Osteoblast (primary cell): ENCODE measurements at places on chromosomes 4 and X. TPM values are rescaled to one million over a fixed set of nuclear protein-coding genes. Genes with fewer than 3 reads are reported as not detected.
A peak's percentile ranks its signal among the peaks of the same experiment; 100 is the strongest.

The UGT2A1 gene
- total RNA-seq: not detected in 2 replicates

DNA sequence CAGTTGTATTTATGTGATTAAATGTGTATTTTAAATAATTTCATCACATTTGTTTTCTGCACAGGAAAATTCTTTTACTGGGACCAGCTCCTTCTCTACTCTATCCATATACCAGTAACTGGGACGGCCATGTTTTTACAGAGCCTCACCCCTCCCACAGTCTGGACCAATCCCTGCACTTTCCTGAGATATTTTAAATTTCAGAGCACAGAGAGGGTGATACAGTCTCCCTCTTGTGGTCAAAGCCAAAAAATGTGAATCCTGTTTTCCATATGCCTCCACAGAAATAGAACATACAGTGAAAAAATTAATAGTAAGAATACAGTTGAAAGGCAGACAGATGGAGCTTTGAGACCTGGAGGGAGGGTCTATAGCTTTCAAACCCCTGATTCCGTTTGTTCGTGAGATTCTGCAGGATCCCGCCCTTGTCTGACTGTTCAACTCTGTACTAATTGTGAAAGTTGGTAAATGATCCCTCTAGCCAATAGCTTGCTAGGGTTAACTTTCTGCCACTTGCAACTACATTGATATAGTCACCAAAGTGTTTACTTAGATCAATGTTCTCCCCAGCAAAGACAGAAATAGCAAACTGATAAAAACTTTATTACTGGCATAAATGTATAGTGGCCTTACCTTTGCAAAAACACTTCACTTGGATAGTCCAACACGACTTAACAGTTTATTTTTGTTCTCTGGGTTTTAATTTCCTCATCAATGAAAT, 172.2 kb downstream of the PPARGC1A start:
- peak; percentile 88 for DNase-seq

GRCh38 chr4:176479767-176480166, 160.0 kb downstream of the SPCS3 start:
- no peak for DNase-seq

DNA sequence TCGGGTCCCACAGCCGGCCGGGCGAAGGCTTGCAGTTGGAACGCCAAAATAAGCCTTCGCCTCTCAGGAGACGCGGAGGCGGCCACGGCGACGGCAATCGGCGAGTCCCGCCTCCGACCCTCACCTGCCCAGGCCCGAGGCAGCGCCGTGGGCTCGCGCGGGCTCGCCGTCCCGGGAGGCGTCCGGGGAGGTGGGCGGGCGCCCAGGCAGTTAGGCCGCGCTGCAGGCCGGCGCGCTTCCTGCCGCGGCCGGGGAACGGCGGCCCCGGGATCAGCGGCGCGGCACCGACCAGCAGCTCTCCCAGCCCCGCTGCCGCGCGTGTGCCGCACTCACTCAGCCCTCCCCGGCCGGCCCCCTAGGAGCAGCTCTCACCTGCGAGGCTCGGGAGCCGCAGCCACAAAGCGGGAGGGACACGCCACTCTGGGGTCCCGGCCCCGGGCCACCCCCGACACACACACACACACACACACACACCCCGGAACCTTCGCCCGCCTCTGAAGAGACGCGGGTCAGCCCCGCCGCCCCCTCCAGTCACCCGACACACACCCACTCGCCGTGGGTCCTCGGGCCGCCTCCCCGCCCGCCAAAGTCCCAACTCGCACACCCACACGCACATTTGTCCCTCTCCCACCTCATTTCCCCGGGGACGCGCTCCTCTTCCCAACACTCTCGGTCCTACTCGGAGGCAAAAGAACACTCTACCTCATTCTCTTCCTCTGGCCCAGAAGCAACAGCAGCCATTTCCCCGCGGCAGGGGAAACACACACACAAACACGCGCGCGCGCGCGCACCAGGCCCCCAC, at the start of gene CNOT6L:
Gene CNOT6L (minus strand): TSS at position 767 of the 802 bp plus-strand sequence. CDS start 60 bp downstream, at position 707.
- peak; percentile 89 for DNase-seq

The EDNRA gene
- total RNA-seq: 6.2 and 9.4 TPM in 2 replicates

DNA sequence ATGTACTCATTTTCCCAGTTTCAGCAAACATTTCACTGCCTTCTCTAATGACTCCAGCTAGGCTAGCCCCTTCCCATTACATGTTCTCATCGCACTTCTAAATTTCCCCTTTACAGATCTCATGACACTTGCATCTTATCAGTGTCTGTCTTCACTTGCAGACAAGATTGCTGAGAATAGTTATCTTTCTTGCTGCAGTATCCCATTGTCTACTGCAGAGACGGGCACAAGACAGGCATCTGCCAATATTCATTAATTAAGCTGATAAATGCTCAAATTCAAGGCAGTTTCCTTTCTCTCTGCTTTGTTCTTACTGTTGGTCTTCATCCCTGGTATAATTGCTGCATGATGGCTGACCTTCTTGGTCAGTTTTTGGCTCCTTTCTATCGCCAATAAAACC, 175.9 kb downstream of the ANTXR2 start:
- DNase-seq: no peak

The ADGRG2 gene
- total RNA-seq: under 0.01 TPM in 2 replicates

GRCh38 chr4:5510504-5510903, 197.9 kb downstream of the EVC2 start:
- no peak for DNase-seq
